ENCODE measurements at places on chromosomes 13 and 19. TPM values are rescaled to one million over a fixed set of nuclear protein-coding genes. Genes with fewer than 3 reads are reported as not detected.

DNA sequence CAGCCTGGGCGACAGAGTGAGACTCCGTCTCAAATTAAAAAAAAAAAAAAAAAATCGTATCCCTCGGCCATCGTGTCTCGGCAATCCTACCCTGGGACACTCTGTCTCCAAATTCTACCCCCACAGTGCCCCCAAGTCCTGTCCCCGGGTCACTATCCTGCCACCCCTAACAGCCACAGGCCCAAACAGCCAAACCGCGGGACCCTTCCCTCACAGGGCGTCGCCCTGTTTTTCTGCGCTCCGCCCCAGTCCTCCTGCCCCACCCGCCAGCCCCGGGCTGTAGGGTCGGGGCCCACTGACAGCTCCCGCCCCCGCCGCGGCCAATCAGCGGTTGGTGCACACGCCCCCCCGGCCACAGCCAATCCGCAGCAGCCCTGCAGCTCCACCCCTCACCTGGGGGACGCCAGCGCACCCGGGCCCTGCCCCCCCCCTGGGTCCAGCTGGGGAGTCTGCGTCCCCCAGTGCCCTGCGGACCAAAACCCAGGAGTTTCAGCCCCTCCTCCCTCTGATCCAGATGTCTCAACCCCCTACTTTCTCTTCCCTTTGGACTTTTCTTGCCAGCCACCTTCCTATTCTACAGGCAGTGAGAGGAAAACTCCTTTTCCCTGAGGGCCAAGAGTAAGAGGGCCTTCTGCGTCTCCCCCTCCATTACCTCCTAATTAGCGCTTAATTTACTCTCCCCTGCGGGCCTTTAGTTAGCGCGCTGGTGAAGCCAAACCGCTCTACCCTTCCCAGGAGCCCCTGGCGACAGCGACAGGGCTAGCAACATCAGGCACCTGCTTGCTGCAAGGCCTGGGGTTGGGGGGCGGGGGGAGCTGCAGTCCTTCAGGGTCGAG is 1.5 kb upstream of the BCAT2 start:
- peak; percentile 54 for DNase-seq

- DNase-seq: no peak
Measured at GRCh38 chr13:108682714-108683113, 53.3 kb downstream of the MYO16 start.

DNA sequence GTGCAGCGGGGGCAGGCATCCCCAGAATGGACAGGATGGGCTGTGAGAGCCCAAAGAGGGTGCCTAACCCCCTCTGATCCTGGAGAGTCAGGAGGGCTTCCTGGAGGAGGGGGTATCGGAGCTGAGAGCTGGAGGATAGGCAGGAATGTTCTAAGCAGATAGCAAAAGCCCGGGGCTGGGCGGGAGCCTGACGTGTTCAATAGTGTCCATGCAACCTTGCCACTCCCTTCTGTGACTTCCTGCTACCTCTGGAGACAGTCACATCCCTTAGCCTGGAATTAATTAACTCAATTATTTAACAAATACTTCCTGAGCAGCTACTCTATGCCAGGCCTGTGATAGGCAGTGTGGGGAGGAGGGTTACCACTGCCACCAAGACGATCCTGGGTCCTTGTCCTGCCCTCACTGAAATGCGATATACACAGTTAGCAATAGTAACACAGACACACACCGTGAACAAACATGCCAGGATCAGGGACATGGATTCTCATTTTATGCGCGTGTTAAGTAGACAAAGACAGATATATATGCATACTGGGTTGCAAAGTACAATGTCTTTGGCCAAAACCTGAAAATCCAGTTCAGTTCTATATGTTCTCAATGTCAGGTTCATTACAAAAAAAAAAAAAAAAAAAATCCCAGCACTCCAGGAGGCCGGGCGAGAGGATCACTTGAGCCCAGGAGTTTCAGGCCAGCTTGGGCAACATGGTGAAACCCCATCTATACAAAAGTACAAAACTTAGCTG is 10.7 kb downstream of the AP2S1 start:
- no peak for DNase-seq

- DNase-seq: no peak
Measured at GRCh38 chr13:44079413-44080205, 199.9 kb downstream of the LACC1 start.

- no peak for DNase-seq
Measured at GRCh38 chr13:42312817-42313431, 41.0 kb downstream of the AKAP11 start.

DNA sequence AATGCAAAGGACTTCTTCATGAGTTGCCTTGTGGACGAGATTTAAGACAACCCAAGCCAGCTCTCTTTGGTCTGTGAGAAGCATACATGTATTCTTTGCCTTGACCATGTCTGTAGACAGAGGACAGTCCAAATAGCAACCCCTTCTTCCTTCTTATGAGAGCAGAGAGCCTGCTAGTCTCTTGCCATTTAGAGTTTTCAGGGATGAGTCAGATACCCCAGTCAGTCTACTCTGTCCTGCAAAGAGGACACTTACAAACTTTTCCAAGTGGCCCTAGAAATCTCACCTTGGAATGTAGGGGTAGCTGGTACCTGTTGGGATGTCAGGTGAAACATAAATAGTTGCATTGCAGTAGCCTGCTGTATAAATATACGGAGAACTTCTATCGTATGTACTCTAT is 36.7 kb downstream of the DNAJC3 start:
- DNase-seq: no peak

GPR12 gene
- not detected for polyA plus RNA-seq

BCAM gene
- 539 TPM for polyA plus RNA-seq

MCEMP1 gene
- 0.11 TPM for polyA plus RNA-seq

TLE2 gene
- 35.5 TPM for polyA plus RNA-seq

DKKL1 gene
- 6.9 TPM for polyA plus RNA-seq

APOC4 gene
- polyA plus RNA-seq: not detected
